Nucleus accumbens (tissue), 56 donors: ENCODE measurements at places on chromosomes 1 and 21.
A peak's percentile ranks its signal among the peaks of the same experiment; 100 is the strongest.

DNA sequence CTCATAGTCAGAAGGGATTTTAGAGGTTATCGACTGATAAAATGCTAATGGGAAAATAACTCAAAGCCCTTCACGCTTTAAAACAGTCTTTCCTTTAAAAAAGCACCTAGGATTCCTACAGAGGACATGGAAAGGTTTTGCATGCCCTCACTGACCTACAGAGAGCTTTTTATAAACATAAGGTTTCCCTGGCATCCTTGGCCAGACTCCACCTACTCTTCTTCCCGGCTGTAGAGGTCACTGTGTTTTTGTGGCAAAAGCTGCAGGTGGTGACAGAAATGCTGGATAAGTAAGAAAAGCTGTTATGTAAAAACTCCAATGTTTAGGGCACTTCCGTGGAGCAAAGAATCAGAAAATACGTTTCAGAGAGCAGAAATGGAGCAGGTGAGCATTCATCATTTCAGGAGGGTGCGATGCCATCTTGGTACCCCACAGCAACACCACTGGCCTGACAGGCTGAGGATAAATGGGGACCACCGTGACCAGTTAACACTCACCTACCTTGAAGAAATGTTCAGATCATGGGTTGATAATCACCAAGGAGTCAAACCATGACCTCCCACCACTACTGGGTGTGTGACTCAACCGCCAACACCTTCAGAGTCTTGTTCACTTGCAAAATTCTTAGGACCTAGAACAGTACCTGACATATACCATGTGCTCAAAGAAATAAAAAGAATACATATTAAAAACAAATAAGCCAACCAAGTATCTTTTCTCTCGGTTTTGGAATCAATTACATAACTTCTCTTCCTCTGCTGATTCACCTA, 46.6 kb downstream of the SSBP3 start:
- DNase-seq: no peak

DNA sequence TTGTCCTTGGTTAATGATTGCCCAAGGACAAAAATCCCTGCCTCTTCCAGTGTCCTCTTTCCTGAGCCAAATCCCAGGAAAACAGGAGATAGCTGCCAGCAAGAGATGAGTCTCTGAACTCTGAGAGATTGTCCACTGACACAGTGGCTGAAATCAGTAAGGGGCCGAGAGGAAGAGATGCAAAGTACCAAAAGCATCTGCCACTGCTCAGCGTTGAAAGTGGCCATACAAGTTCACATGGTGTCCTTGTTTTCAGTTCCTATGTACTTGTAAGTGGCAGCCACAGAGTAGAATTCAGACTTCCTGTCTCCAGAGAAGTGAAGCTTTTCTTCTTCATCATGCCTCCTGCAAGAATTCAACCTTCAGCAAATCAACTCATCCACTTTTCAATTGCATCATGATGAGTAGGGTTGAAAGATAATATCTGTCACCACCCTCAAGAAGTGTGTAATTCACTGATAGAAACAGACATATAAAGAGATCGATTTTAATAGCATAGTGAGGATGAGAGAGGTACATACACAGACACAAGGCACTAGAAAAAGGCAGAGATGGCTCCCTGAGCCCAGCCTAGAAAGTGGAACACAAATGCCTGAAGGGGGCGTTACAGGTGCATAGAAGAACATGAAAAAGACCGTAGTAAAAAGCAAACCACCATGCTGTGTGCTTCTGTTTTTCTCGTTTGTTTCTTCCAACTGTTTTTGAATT, 185.8 kb downstream of the MRPL39 start:
- no peak for DNase-seq

DNA sequence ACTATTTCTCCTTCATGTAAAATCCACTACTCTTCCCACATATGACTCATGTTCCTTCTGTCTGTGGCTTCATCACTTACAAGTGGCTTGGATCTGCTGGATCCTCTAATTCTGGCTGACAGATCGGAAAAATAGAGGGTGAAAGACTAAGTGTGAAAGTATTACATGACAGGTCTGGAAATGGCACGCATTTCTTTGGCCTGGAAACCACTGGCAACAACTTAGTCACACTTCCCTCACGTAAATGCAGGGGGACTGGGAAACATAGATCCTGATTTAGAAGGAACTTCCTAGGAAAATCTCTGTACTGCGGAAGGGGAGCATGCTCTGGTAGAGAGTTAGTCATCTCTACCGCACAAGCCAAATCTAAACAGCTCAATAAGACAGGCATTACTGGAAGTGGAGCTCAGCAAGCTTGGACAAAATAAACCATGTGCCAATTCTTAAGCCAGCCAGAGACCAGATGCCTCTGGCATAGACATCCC, 305.4 kb upstream of the PTBP2 start:
- DNase-seq: no peak

- no peak for DNase-seq
These were observed 2.8 kb downstream of the ST6GALNAC5 start for GRCh38 chr1:76870037-76870436.

- no peak for DNase-seq
These were observed 3.2 kb upstream of the NADK start for GRCh38 chr1:1781526-1781903.

GRCh38 chr21:41885341-41886024, 6.3 kb upstream of the PRDM15 start:
- no peak for DNase-seq

GRCh38 chr1:43205671-43206070, 33.5 kb downstream of the CFAP57 start:
- no peak for DNase-seq

GRCh38 chr1:156082309-156083091, at the start of gene MEX3A:
Gene MEX3A (minus strand): TSS chr1:156082465. CDS start chr1:156081998, 467 bp downstream.
- DNase-seq: peak; percentile 73

DNA sequence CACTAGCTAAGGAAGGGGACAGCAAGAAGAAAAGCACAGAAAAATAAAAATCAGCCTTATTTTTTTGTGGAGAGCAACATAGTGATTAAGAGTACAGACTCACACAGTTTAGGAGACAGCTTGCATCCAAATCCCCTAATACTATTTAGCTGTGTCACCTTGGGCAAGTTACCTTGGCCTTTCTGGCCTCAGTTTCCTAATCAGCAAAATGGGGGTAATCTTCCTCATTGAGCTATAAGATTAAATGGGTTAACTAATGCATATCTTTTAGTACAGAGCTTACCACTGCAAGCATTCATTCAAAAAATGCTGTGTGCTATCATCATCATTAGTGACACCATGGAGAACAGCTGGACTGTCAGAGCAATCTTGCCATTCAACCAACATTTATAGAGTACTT, 77.7 kb downstream of the CD46 start:
- DNase-seq: no peak

DNA sequence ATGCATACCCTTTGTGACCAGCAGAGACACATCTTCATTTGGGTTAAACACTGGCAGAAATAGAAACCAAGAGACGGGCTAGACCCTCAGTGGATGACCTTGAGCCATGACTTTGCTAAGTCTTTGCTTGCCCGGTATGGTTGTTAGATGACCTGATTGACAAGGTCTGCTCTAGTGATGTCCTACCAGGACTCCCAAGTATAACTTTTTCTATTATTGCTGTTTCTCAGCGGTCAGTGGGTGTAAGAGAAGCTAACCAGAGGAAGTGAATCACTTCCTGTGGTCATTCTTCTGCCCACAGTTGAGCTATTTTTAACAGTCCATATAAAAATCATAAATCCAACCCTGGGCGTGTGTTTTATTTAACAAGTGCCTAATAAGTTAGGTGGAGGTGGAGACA, 126.2 kb upstream of the ETS2 start:
- DNase-seq: no peak

- no peak for DNase-seq
These were observed 74.6 kb upstream of the TENT5C start for GRCh38 chr1:117531222-117531621.

DNA sequence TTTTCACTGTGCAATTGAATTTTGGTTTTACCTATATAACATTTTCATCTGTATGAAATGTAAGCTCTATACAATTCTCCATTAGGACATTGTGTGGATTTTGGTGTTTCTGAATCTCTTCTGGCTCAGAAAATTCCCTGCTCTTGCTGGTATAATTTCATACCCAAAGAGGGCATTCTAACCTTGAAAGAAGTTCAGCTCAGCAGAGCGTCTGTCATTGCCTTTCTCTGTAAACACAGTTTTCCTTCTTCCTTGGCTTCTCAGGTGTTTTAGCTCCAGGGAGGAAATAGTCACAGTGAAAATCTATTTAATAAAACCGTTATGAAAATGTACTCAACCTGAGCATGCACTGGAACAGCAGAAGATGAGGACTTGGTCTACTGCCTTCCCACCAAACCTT, 16.0 kb downstream of the DISC1 start:
- DNase-seq: no peak

GRCh38 chr1:115814685-115815398, 26.1 kb downstream of the NHLH2 start:
- DNase-seq: no peak

GRCh38 chr21:41678924-41679318, 87.9 kb downstream of the RIPK4 start:
- DNase-seq: peak; percentile 71

DNA sequence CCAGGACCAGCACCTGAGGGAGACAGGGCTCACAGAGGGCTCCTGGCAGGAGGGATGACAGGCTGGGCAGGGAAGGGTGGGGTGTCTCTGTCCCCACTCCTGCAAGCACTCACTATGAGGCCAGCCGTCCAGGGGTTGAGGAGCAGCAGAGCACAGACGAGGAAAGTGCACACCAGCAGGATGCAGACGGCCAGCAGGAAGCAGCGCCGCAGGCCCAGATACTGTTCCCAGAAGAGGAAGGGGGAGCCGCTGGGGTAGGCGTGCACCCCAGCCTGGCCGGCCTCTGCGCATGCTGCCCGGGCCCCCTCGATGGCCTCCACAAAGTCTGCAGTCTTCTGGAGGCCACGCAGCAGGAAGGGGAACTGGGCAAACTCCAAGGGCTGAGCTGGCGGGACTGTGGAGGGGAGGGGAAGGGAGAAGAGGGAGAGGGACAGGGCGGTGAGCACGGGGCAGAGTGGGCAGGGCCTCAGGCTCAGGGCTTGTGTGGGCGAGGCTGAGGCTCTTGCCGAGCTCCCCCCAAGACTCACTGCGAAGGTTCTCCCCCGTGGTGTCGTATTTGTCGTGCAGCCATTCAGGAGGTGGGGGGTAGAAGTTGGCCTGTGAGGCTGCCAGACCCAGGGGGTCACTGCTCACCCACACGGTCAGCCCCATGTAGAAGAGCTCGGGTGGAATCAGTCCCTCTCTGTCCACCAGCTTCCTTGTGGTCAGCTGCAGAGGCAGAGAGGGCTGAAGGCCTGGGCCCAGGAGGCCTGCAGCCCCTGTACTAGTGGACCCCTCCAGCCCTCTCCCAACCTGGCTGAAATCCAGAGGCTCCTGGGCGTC, 16.5 kb downstream of the PTCH2 start:
- peak; percentile 8 for DNase-seq

DNA sequence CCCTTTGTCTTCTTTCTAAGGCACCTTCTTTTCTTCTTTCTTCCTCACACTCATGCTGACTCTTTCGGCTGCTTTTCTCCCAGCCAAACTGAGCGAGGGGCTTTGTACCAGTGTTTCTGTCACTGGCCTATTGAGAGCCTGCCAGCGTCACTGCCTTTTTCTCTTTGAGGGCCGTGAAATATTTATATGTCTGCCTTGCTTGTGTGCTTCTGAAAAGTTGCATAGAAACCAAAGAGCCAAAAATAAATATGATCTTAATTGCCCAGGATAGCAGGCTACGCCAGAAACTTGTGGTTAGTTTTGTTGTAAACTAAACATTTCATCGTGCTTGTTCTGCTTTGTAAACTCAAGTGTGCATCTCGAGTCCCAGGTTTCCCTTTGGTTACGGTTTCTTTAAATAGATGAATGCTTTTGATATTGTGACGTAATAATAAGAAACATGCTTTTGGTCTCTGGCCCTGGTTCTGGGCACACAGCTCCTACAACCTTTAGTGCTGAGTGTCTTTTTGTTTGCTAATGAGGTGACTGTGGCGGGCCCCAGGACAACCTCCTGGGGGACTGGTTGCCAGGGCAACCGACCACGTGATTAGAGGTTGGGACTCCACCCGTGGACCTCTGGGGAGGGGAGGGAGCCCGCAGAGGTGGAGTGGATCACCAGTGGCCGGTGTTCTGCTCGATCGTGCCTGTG, 10.8 kb downstream of the SLC37A1 start:
- no peak for DNase-seq

DNA sequence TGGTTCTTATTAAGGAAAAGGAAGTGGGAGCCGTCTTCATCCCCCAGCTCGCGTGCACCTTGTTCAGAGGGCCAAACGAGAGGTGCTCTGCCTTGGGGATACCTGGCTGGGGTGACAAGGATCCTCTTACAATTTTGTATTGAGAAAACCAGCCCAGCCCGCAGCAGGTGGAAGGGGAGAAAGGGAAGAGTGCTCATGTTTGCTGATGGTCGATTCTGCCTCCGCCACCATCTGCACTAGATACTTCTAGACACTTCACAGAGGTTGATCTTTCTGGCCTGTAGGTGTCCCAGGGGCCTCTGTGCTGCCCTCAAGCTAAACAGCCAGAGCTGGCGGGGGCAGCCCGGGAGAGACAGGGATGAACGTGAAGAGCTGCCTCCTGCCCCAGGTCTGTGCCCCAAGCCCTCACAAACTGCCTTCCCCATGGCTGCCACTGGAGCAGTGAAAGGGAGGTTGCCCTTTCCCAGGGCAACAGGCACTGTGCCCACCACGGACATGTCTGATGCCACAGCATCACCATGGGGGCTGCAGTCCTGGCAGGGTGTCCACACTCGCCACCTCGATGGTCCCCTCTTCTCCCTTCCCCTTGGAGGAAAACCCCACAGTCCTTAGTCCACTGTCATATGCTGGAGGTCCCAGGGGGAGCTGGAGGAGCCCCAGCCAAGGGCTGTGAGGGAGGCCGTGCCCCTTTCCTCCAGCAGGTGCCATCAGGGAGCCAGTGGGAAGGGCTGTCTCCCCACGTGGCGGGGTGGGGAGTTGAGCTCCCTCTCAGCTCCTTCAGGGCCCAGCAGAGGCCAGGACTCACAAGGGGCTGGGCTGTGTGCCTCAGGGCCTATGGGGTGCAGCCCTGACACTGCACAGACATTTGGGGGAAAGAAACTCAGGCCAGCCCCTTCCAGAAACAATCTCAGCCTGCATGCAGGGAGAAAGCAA, 8.1 kb downstream of the ADPRS start:
- DNase-seq: no peak

GRCh38 chr1:155941845-155942531, 550 bp downstream of the RXFP4 start:
- no peak for DNase-seq

- DNase-seq: no peak
These were observed 28.9 kb upstream of the APP start for GRCh38 chr21:26199456-26199855.
